NCI-H748 treated with DMSO at 0.1 percent for 48 hours (cell line): ENCODE measurements at places on chromosomes 11 and 22.

GRCh38 chr11:44226490-44226889 is 83.4 kb downstream of the ALX4 start:
- no peak for DNase-seq

GRCh38 chr22:46373159-46373558 is 37.6 kb downstream of the TRMU start:
- no peak for DNase-seq

DNA sequence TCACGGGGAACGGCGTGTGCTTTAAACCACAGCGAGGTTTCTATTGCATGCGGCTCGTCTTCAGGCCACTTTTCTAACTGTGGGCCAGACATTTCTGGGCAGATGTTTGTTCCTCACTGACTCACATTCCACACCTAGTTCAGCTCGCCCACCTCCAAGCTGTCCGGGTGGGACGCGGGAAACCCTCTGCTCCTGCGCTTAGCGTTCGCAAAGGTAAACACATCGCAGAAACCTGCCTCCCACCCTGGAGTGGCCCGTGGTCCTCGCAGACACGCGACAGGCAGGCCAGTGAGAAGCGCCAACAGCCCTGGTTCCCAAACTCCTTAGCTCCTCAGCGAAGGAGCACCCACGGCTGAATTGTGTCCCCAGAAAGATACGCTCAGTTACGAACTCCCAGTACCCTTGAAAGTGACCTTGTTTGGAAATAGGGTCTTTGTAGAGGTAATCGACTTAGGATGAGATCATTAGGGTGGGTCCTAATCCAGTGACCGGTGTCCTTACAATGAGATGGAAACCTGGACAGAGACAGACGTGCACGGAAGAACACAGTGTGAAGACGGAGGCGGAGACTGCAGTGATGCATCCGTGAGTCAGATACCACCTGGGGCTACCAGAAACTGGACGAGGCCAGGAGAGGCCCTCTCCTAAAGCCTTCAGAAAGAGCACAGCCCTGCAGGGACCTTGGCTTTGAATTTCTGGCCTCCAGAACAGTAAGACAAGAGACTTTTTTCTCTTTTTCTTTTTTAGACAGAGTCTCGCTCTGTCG is 82.7 kb downstream of the CELSR1 start:
- DNase-seq = no peak

GRCh38 chr11:75858613-75859012 is 43.6 kb downstream of the UVRAG start:
- DNase-seq = no peak

GRCh38 chr11:72039031-72039855 is 40.5 kb downstream of the IL18BP start:
- no peak for DNase-seq

GRCh38 chr11:58334708-58335107 is 24.2 kb downstream of the OR5B17 start:
- DNase-seq = no peak

- DNase-seq = no peak
Measured at GRCh38 chr22:35703861-35704584, 13.6 kb upstream of the APOL5 start.

GRCh38 chr11:72712168-72712751 is 38.0 kb upstream of the PDE2A start:
- DNase-seq = no peak

GRCh38 chr11:75468534-75469340 is 35.7 kb upstream of the KLHL35 start:
- no peak for DNase-seq

DNA sequence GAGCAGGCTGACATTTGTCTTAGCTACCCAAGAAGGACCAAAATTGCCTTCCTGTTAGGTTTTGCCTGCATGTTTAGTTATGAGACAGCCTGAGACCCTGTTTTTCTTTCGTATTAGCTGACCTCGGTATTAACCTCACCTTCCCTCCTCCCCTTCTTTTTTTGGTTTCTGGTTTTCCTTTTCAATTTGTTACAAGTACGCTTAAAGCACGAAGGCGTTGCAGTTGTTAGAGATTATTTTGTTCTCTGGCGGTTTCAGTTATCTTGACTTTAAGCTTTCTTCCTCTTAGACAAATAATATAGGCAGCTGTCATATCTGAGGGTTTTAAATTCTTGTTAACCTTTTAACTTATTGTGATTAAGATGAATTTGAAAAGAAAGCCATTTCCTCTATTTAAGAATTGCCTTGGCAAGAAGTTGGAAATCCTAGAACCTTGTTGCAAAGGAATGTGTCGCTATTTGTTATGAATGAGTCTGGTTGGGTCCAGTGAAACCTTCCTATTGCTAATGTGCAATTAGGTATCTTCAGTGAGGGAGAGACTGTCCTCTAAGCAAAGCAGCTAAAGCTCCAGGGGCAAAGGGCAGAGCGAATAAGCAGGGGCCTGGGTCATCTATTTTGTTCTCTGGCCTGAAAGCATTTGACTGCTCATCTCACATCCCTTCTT is 45.7 kb downstream of the PACS1 start:
- DNase-seq = no peak

- DNase-seq = no peak
Measured at GRCh38 chr11:84476581-84476980, 1150.6 kb downstream of the DLG2 start.

GRCh38 chr11:62656796-62657429 is 3.8 kb upstream of the INTS5 start:
- DNase-seq = no peak

DNA sequence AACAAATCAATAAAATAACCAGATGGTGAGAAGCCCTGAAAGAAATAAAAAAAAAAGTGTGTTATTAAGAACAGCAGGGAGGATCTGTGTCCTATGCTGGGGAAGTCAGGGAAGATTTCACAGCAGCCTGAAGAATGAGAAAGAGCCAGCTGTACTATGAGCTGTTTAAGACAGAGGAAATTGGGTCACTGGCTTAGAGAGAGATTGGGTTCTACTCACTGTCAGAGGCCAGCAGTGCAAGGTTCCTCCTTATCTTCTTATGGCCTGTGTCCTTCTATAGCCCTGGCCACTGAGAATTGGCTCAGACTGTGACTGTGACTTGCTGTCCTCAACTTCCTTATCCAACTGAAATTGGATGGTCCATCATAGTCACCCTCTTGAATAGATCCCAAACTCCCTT is 54.8 kb upstream of the FDX1 start:
- DNase-seq = no peak

DNA sequence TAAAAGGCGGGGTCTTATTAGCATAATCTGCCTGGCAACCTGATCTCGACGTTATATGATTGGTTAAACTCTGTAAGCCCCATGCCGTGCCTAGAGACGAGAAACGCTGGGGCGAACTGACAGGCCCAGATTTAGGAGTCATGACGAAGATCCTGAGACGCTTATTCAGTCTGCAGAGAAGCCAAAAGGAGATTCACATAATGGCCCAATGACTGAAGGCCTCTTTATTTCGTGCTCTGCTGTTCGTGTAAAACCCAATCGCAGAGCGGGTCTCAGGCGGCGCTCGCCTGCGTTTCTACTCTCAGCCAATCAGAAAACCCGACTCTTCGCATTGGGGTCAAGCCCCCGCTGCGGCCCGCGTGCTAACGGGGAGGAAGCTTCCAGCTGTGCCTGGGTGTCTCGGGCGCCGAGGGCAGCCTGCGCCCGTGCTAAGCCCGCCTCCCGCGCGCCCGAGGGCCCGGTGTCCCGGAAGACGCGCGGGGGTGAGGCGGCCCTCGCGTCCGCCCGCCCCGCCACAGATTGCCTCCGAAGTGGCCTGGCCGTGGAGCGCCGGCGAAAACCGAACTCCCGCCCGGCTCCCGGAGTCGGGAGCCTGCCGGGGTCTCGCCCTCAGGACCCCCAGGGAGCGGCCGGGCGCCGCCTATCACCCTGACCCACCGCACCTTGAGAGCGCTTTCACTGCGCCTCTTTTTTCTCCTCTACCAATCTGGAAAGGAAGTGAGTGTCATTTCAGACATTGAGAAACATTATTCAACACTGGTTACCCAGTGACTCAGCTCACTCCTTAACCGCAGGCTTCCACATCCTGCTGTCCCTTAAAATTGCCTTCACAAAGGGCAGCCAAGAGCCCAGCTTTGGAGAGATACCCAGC is 446 bp upstream of the PRDM10 start:
- peak; percentile 91 for DNase-seq

- DNase-seq = no peak
Measured at GRCh38 chr11:67276781-67277230, 10.5 kb downstream of the GRK2 start.

- no peak for DNase-seq
Measured at GRCh38 chr11:63911440-63911839, 5.5 kb downstream of the RCOR2 start.

- no peak for DNase-seq
Measured at GRCh38 chr11:77195071-77195755, 67.2 kb downstream of the MYO7A start.

- DNase-seq = no peak
Measured at GRCh38 chr22:38713921-38714320, 8.2 kb downstream of the GTPBP1 start.

DNA sequence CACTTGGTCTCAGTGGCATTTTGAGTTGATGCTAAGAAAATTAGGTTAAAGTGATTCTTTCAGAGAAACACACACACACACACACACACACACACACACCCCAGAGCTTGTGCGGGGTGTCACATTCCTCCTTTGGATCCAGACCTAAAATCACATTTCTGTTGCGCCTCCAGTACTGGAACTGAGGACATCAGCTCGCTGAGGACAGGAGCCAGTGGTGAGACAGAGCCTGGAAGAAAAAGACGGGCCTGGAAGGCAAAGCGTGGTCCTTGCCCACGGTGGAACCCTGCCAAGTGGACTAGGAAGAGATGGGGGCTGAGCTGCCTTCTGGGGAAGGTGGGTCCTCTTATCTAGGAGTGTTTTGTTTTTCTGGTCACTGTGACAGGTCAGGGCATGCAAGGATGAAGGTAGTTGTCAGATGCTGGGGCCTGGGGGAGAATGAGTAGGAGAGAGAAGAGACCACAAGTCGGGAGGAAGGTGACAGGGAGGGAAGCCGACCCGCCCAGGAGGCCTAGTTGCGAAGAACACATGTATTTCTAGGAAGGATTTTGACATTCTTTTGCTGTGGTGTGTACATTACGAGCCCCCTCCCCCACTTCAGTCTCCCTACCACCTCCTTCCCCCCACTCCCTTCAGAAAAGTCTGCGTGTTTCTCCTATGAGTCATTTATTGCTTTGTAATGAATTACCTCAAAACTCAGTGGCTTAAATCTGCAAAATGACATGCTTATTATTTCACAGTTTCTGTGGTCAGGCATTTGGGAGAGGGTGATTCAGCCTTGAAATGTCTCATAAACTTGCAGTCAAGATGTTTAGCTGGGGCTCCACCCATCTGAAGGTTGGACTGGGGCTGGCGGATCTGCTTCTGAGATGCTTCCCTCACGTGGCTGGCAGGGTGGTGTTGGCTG is 4.8 kb upstream of the ELFN2 start:
- no peak for DNase-seq

GRCh38 chr11:70528046-70528793 is 129.9 kb downstream of the CTTN start:
- DNase-seq = no peak

DNA sequence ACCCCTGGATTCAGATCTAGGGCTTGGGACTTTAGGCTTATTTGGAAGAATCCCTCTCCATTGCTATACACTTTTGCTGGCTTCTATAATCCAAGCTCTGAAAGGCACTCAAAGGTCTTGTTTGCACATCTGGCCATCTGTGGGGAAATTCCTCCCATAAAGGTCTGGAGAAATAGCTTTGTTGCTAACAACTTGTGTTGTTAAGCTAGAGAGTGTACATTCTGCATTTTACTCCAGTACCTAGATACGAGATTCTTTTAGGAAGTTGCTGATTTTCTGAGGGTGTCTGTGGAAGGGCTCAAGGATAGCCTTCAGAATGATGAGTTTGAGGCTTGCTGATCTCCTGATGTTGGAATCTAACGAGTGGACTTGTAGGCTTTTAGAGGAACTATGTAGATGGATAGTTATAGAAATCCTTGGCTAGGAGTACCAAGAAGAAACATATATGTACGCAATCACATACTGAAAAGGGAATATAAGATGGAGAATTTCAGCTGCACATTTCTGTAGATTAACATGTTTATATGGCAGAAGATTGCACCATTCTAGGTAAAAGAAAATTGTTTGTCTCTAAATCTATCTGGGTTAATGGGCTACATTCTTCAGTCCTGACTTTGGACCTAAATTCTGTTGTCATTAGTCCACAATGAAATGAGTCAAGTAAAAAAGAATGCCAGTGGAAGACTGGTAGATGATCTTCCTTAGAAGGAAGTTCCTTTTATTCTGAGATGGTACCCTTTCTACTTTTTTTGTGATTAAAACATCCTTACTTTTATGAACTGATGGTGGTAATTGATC is 51.0 kb downstream of the UBASH3B start:
- DNase-seq = no peak

DNA sequence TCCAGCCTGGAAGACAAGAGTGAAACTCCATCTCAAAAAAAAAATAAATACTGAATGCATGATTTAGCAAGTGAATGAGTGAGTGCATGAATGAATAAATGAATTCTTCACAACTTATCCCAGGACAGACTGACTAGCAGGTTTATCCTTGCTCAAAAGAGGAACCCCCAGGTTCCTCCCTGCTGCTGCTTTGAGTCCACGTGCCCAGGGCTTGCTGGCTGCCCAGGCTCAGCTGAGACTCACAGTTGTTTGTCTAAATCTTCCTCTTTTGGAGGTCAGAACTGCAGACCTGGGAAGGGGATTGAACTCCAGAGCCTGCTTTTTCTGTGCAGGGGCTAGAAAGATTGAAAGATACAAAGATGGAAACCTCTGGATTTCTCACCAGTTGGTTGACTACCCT is 117.4 kb upstream of the TMEM45B start:
- DNase-seq = no peak

- DNase-seq = no peak
Measured at GRCh38 chr11:64935359-64936081, at the start of gene GPHA2. Gene GPHA2 (minus strand): TSS chr11:64935893. CDS start chr11:64935460, 433 bp downstream.

- no peak for DNase-seq
Measured at GRCh38 chr11:9697766-9698165, 33.9 kb downstream of the SWAP70 start.

DNA sequence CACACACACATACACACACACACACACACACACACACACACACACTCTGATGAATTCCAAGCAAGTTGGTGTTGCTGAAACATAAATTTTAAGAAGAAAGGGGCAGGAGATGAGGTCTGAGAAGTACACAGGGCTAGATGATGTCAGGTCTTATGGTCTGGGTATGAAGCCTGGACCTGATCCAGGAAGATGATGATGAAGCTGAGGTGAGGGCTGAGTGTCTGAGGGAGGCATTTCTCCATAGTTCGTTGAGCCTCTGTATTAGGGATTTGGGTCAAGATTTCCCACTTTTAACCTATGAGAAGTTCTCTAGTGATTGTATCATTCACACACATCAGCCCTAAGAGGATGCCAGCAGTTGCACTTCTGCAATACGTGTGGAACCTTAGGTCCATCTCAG is 32.6 kb downstream of the KREMEN1 start:
- no peak for DNase-seq
